Astrocyte (in vitro differentiated cells and primary cell): ENCODE measurements at places on chromosomes 11 and 22. TPM values are rescaled to one million over a fixed set of nuclear protein-coding genes. Genes with fewer than 3 reads are reported as not detected.

DNA sequence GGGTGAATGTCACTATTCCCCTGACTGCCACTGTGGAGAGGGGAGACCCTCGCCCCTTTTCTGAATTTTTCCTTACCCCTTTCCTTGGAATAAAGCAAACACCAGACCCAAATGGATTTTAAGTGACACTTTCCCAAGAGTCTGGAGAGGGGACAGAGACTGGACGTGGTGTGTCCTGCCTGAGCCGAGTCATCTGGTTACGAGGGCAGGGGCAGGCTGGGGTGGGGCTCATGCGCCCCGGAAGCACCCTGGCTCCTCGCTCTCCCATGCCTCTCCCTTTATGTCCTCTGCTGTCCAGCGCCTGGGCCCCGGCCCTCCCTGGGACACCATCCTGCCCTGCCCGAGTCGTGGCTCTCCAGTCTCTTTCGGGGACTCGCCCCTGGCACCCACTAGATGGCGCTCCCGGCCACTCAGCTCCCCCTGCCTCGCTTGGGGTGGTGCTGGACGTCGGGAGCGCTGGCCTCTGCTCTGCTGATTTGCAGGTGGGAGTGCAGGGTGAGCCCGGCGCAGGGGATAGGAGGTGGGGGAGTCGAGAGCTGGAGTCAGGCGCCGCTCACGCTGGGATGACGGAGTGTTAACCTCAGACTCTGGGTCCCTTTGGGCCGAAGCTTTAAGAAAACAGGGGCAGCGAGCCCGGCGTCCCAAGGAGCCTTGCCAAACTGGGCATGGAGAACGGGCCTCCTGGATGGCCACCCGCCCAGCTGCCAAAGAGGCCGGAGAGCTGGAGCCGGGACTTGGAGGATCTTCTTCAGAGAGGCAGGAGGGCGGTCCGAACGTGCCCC lies 89.8 kb downstream of the RPS6KA4 start:
- DNase-seq, result peak; percentile 22

GRCh38 chr11:64772303-64773018 lies 5.9 kb downstream of the SF1 start:
- no peak for DNase-seq

- peak; percentile 20 for DNase-seq
These were observed 912.8 kb downstream of the DLG2 start for GRCh38 chr11:84714316-84714780.

GRCh38 chr11:47327949-47328348 lies 24.6 kb downstream of the MYBPC3 start:
- DNase-seq, result no peak

DNA sequence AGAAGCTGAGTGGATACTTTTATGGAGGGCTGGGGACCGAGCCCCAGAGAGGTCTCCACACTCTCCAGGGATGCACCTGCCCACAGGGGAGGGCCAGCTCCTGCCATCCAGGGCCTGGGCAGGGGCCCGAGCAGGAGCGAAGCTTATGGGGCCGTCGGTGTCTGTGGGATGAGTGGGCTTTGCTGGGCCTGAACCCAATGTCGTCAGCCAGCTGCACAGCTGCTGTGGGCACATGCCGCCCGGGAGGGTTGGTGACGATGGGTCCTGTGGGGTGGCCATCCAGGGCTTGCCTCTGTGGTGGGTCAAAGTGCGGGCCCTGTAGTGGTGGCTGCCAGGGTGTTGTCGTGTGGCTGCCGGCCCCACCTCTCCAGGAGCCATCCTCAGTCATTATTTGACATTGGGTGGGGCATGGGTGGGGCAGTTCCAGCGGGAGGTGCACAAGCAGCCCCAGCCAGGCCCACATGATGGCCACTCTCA lies 447.1 kb downstream of the TBC1D22A start:
- DNase-seq, result no peak

DNA sequence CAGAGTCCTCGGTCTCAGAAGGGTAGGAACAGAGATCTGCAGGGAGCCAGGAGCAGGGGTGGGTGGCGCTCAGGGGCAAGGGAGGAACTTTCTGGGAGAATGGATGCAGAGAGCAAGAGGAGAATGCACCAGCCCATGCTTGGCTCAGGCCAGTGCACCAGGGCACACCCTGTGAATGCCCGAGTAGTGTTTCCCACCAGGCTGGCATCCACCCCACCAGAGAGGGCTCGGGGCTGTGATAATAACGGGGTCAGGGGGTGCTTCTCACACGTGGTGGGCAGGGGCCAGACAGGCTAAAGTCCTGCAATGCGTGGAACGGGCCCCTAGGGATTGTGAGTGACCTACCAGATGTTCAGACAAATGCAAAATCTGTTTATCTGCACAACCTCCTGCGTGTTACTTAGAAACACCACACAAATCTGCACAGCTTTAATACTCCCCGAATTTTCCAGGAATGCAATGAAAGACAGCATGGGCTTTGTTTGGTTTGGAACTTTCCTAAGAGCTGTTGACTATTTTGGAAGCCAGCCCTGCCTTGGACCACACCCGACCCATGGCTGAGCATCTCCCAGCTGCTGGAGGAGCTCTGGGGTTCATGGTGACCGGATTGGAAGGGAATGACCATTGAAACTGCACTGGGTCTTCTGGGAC lies 368.3 kb downstream of the SHANK2 start:
- no peak for DNase-seq

DNA sequence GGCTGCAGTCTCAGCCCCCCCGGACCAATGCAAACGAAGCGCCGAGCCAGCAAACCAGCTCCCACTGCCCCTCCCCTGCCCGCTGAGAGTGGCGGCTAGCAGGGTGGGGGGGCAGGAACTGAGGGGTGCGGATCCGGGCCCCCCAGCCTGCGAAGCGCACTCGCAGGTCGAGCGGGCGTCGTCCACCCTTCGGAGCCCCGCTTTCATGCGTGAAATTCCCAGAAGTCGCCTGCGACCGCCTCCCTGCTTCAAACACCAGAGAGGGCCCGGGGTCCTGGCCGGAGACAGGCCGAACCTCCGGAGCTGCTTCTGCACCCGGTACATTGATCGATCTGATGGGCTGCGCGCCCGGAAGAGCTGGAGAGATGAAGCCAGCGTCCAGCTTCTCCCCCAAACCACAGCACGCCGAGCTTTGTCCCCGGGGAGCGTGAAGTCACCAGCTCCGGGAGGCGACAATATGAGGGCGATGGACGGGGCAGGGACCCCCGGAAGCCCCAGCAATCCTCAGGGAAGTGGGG lies 646 bp upstream of the PATZ1 start:
- peak; percentile 39 for DNase-seq

DNA sequence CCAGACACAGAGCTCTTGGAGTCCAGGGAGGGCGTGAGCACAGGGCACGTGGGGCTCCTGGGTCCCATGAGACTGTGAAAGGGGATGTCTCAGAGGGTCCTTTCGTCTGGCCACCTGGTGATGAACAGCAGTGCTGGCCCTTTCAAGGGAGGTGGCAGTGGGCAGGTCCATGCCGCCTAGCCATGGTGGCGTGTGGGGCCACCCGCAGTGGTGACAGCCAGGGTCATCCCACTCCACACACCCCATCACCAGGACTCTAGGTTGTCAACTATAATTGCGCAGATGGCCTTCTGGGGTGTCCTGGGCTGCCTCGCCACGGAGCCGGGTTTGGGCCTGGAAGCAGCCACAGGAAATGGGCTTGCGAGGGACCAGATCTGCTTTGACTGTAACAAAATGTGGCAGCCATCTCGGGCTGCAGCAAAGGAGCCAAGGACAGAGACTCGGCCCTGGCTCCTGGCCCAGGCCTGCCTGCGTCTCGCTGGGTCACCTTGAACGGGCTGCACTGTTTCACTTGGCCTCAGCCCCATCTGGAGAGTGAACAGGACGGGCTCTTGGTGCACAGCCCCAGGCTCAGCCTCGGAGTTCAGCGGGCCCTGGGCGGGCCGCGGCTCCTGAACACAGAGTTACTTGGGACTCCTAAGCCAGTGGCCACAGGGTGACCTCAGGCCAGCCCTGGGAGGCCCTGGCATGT lies 1350.5 kb downstream of the BRD1 start:
- DNase-seq, result no peak

GRCh38 chr11:61851113-61851899 lies 23.2 kb downstream of the FADS2 start:
- no peak for DNase-seq

GRCh38 chr22:44438481-44439131 lies 59.4 kb downstream of the RTL6 start:
- DNase-seq, result no peak

GRCh38 chr11:70476669-70477068 lies 78.3 kb downstream of the CTTN start:
- DNase-seq, result no peak

- DNase-seq, result no peak
These were observed 92.9 kb downstream of the TRAF6 start for GRCh38 chr11:36417154-36417553.

- DNase-seq, result peak; percentile 94
These were observed 593.7 kb upstream of the LUZP2 start for GRCh38 chr11:23903044-23903704.

- no peak for DNase-seq
These were observed 11.8 kb upstream of the CCDC89 start for GRCh38 chr11:85697747-85698146.

GRCh38 chr22:43363315-43364168 lies 20.4 kb upstream of the SCUBE1 start:
- DNase-seq, result no peak

- DNase-seq, result no peak
These were observed 50.5 kb upstream of the PARVG start for GRCh38 chr22:44130076-44130711.

- DNase-seq, result no peak
These were observed 4.4 kb downstream of the LAMTOR1 start for GRCh38 chr11:72098741-72099140.

GRCh38 chr22:24553597-24554312 lies 1.2 kb downstream of the GUCD1 start:
- DNase-seq, result no peak

DNA sequence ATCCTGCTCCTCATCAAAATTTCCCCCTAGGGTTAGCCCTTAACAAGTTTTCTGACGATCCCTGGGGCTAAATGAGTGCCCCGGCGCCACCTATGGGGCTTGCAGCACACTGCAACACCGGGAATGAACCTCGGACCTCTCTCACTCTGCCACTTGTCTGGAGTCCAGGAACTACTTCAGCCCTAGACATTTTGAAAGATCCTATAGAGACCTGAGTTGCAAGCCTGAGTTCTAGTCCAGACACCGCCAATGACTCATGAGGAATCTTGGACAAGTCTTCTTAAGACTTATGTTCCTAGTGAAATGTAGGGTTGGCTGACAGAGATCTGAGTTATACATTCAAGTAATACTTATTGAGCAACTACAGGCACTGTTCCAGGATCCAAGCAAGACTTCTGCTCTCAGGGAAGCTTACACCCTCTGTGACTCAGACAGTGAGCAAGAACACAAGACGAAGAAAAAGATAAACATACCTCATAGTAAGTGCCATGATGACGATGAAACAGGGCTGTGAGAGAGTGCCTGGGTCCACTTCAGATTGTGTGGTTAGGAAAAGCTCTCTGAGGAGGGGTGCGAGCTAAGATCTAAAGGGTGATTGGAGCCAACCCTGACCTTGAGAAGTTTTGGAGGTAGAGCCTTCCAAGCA lies 10.2 kb upstream of the STK33 start:
- peak; percentile 100 for DNase-seq

- DNase-seq, result no peak
These were observed 885 bp downstream of the TRMU start for GRCh38 chr22:46336119-46337078.

- DNase-seq, result no peak
These were observed 217.6 kb downstream of the NTM start for GRCh38 chr11:131588057-131588456.

- no peak for DNase-seq
These were observed 94.5 kb upstream of the TOP3B start for GRCh38 chr22:22076932-22077703.

- no peak for DNase-seq
These were observed 22.8 kb downstream of the LARGE1 start for GRCh38 chr22:33897448-33897835.

DNA sequence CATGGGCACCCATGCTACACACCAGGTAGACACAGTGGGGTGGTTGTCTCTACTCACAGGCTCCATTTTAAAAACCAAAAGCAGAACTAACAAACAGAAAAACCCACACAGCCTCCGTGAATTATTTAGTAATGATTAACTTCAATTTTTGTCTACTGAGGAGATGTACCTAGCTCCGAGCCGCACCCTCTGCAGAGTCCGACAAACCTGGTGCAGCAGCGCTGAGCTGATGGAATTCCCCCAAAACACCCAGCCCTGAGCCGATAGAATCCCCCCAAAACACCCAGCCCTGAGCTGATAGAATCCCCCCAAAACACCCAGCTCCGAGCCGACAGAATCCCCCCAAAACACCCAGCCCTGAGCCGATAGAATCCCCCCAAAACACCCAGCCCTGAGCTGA lies 927.0 kb downstream of the BRD1 start:
- DNase-seq, result no peak

Gene MMP12
- not detected in 2 replicates for total RNA-seq

Gene MRPL11
- 30.0 and 33.1 TPM in 2 replicates for total RNA-seq

Gene OR5AL1
- total RNA-seq, result not detected in 2 replicates

Gene CWC15
- total RNA-seq, result 53.5 and 59.2 TPM in 2 replicates

Gene TEX54
- total RNA-seq, result not detected in 2 replicates

Gene CSKMT
- total RNA-seq, result 15.6 and 23.3 TPM in 2 replicates

Gene OR6A2
- 0.09 TPM in 1 of 2 replicates, not detected in the other for total RNA-seq

Gene MMP3
- total RNA-seq, result not detected in 2 replicates

Gene SNX19
- 45.6 and 48.4 TPM in 2 replicates for total RNA-seq

Gene OR5AS1
- not detected in 2 replicates for total RNA-seq

Gene GPR83
- total RNA-seq, result 0.14 TPM in 1 of 2 replicates, not detected in the other

Gene RFPL1
- not detected in 2 replicates for total RNA-seq

Gene KBTBD3
- total RNA-seq, result 4.7 and 5.2 TPM in 2 replicates

Gene OR5B3
- total RNA-seq, result not detected in 2 replicates
